Muscle of back (tissue), 13 donors: ENCODE measurements at places on chromosomes 1 and 21.

- no peak for DNase-seq
Measured at GRCh38 chr21:32425628-32426027, 13.1 kb downstream of the EVA1C start.

DNA sequence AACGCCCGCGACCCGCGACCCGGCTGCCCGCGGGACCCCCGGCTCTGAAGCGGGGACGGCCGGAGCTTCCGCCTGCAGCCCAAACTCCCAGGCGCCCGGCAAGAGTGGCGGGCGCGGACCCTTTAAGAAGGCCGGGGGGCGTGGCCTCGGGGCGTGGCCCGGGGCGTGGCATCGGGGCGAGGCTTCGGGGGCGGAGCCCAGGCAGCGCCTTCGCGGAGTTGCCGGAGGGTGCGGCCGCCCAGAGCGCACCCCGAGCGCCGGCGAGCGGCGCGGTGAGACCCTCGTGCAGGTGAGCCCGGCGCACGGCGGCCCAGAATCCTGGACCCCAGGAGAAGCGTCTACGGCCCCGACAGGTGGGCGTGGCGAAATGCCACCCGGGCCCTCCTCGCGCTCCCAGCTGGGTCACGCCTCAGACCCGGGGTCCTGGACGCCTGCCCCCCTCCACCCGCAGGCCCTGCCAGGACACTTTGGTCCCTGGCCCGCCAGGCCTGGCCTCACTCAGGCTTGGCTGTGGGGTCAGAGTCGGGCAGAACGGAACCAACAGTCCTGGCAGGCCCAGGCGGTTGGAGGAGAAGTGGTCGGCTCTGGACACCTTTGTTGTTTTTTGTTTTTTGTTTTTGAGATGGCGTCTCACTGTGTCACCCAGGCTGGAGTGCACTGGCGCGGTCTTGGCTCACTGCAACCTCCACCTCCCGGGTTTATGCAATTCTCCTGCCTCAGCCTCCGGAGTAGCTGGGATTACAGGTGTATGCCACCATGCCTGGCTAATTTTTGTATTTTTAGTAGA, 14.4 kb downstream of the RNF223 start:
- DNase-seq: peak; percentile 53

GRCh38 chr21:25898671-25899070, 163.9 kb downstream of the GABPA start:
- no peak for DNase-seq

GRCh38 chr1:46065405-46065804, 67.0 kb downstream of the PIK3R3 start:
- DNase-seq: no peak

DNA sequence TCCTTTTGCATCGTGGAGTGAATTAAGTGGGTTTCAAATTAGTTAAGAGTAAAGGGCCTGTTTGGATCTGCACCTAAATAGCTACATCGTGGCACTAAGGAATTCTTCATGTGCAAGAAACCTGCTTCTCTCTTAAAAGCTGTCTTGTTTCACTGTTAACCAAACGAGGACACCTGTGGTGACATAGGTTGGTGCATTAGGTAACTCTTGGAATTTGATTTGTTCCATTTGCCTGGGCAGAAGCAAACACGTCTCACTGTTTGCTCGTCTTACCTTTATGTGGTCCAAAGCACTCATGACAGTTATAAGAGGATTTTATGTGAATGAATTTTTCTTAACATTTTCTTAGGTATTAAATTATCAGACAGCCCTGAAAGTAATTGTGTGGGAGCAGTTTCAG, 60.9 kb downstream of the PRDM2 start:
- no peak for DNase-seq

DNA sequence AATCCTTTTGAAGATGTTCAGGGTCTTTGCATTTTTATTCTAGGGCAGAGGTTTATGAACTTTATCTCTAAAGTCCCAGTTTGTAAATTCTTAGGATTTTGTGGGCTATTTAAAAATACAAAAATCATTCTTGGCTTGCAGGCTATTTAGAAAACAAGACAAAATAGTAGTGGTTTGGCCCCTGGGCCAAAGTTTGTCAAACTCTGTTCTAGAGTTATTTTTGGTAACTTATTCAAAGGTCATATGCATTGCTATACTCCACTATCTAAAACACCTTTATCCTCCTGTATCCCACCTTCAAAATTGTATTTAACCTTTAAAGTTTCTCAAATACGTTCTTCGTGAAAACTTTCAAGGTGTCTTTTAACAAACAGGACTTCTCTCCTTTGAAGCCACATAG, 75.5 kb upstream of the LRRC53 start:
- no peak for DNase-seq

DNA sequence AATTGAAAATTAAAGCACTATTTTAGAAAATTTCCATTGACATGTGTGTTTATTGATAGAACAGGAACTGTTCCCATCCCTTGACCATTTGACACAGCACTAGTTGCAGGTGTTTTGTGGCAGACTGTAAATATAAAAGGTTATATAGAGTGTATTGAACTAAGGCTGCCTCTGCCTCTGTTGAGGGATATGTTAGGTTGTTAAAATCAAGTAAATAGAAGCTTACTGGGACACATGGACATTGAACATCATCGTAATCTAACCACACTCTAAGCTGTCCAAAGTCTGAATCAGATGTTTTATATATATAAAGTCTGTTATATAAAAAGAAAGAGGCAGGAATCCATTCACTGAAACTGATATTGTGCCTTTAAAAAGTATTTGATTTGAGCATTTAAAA, 308.1 kb upstream of the PKN2 start:
- DNase-seq: no peak

- DNase-seq: no peak
Measured at GRCh38 chr1:65605621-65606020, 185.2 kb downstream of the LEPR start.

DNA sequence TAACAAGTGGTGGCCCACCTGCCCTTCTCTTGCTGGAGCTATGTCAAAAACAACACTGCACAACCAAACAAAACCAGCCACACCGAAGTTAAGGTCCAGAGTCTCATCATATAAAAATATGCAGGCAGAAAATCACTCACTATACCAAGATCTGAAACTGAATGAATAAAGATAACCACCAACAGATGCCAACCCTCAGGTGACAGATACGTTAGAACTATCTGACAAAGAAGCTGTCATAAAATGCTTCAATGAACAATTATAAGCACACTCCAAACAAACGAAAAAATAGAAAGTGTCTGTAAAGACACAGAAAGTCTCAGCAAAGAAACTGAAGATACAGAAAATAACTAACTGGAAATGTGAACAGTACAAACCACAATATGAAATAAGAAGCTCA, 14.0 kb downstream of the ZNF496 start:
- no peak for DNase-seq

GRCh38 chr1:154186177-154186576, 5.7 kb downstream of the TPM3 start:
- no peak for DNase-seq

DNA sequence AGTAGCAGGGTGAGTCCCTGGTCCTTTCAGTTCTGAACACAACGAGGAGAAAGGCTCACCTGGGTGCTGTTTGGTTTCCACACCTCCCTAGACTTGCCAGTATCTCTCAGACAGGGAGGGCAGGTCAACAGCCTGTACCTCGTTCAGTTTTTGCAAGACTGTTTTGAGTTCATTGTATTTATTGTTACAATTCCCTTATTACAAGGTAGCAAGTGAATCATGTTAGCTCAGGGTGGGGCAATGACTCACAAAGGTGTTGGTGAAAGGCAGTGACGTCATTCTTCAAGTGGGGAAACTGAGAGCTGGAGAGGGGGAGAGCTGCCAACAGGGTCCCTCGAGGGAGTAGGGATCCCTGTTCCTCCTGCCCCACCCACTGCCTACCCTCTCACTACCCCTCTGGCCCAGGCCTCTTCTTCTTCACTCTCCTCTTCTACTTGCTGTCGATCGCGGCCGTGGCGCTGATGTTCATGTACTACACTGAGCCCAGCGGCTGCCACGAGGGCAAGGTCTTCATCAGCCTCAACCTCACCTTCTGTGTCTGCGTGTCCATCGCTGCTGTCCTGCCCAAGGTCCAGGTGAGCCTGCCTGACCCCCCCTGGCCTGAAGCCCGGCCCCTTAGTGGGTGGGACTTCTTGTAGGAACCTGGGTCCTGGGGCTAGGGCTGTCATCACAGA, 13.4 kb downstream of the SERINC2 start:
- DNase-seq: no peak

DNA sequence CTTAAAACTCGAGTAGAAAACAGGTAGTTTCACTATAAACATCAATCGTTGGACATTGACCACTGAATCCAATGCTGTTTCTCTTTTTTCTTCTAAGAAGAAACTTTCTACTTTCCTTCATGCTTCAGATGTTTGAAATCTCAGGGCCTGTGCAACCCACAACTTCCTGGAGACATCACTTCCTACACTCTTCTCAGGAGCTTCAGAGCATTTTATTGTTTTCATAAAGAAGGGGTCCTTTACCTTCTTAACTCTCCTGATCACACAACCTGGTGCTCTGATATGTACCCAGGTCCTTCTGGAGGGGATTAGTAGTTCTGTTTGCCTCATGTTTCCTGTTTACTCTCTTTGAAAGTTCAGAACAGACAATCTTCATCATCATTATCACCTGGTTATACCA, 113.0 kb upstream of the VAV3 start:
- DNase-seq: no peak

- no peak for DNase-seq
Measured at GRCh38 chr1:226112626-226113025, 50.1 kb downstream of the H3-3A start.

DNA sequence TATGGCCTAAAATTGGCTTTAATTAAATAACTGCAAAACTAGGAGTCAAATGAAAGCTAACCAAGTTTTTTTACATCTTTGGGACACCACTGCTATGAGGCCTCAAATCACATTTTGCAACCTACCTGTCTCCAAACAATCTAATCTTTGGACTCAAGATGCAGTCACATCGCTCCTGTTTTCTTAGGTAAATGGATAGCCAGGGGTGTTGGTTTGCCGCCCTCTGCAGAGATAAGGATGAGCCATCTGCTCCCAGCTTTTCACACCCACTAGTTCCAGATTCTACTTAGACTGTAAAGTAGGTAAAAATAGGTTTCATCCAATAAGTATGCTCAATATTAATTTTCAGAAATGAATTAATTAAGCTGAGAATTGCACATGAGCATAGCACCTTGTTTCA, 456.5 kb downstream of the KIF26B start:
- DNase-seq: no peak

GRCh38 chr1:73273886-73274285, 924.1 kb downstream of the LRRIQ3 start:
- DNase-seq: no peak

DNA sequence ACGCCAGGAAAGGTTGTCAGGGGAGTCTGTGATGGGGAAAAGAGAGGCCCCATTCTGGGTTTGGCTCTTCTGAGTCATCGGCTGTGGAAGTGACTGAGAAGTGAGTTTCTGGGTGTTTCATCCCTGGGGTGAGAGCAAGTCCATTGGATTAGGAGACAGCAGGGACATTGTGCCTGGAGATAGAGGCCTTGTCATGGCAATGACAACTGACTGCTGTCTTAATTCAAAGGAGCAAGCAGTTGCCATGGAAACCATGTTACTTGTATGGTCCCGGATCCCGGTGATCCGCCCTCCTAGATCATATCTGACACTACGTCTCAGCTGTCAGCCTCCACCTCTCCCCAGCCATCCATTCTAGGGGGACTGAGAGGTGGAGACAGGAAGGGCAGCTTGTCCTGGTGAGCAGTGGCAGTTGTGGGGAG, 34.4 kb downstream of the KIAA0040 start:
- DNase-seq: no peak

- DNase-seq: no peak
Measured at GRCh38 chr1:208510192-208510952, 266.2 kb upstream of the PLXNA2 start.

- DNase-seq: no peak
Measured at GRCh38 chr1:10288029-10288615, 77.8 kb downstream of the KIF1B start.

GRCh38 chr1:94543001-94543400, 1.4 kb upstream of the F3 start:
- no peak for DNase-seq

DNA sequence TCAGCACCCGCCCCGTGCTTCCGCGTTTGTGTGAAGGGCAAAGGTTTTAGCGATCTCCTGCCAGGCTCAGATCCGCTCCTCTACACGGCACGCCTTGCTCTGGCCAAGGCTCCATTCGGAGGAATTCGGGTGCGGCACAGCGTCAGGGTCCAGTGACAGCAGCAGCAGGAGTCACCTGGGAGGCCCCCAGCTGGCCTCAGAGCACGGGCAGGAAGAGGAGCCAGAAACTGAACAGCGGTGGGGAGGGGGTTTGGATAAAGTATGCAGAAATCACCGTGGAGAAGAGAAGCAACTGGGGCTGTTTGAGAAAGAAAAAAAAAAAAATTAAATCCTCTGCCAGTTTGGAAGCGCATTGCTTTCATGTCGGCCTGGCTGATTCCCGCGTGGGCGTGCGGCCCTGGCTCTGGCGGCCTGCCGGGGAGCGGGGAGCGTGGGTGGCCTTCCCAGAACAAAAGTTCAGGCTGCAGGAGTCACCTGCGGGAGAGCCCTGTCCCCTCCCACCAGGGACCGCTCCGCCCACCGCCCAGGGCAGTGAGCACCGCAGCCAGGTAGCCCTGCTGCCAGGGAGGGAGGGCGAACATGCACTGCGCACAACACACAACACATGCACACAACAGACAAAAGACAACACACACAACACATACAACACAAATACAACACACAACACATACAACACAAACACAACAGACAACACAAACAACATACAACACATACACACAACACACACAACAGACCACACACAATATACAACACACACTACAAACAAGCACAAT, 107.6 kb downstream of the ETS2 start:
- DNase-seq: peak; percentile 76

- DNase-seq: no peak
Measured at GRCh38 chr1:21643624-21644023, 25.5 kb downstream of the RAP1GAP start.

- DNase-seq: no peak
Measured at GRCh38 chr1:12402159-12402673, 172.4 kb downstream of the VPS13D start.

- no peak for DNase-seq
Measured at GRCh38 chr1:196651079-196651478, 764 bp upstream of the CFH start.

DNA sequence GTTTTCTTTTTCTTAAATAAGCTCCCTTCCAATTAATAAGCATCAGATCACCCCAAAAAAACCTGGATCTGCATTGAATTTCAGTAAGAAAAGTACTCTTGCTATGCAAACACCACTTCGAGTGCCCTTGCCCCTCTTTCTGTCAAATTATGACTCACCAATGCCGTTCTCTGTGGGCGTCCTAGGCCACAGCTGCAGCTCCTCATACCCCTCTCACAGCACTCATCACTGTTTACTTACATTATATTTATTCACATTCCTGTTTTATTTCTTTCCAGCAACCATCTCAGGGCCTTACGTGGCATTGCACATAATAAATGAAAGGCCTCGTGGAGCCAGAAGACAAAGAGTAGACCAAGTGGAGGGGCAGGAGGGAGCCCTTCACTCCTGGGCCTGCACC, 99.1 kb upstream of the CTTNBP2NL start:
- DNase-seq: no peak

DNA sequence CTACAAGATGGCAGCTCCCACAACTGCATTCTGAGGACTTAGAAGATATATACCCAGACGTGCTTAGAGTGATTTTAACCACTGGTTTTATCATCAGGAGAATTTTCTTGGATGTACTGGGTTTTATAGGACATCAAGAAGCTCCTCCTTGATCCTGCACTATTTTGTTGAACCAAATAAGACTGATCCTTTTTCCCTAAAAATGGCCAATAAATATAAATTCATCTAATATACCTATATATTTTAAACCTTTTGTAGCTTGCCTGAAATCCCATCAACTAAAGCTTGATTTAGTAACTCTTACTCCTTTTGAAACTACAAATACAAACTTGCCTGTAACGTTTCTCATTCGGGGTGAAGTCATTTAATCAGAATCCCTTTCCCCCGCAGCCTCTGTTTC, 849.4 kb upstream of the ADAMTS5 start:
- DNase-seq: no peak
